ENCODE measurements at places on chromosomes 12 and 14.

DNA sequence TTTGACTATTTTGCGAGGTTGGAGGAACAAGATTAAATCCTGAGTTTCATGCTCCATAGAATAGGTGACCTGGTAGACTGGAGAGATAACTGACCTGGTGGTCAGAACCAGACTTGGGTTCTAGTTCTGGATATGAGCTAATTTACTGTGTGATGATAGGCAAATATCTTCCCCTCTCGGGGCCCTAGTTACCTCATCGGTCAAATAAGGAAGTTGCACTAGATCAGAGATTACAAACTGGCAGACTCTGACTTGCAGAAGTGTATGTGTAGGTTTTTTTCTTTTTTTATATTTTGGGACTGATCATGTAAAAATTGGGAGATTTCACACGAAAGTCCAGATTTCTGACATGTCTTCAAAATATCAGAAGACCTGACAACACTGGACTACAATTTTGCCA is 37.0 kb downstream of the RPH3A start:
- no peak for DNase-seq

DNA sequence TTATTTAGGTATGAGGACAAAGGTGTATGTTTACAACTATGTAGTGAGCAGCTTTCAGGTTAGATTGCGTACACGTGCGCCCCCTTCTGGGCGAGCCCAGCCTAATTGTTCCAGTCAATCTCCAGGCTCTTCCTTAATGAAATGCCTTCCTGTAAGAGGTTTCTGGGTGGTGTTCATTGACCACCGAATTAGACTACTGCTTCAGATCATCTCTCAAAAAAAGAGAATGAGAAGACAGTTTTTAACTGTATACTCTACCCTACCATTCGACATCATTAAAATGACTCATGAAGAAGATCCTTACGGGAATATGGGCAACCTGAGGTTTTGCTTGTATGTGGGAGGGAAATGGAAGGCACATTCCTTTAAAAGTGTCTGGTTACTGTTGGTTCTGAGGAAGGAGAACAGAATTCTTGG is 2.1 kb downstream of the LUM start:
- DNase-seq, result peak; percentile 79

DNA sequence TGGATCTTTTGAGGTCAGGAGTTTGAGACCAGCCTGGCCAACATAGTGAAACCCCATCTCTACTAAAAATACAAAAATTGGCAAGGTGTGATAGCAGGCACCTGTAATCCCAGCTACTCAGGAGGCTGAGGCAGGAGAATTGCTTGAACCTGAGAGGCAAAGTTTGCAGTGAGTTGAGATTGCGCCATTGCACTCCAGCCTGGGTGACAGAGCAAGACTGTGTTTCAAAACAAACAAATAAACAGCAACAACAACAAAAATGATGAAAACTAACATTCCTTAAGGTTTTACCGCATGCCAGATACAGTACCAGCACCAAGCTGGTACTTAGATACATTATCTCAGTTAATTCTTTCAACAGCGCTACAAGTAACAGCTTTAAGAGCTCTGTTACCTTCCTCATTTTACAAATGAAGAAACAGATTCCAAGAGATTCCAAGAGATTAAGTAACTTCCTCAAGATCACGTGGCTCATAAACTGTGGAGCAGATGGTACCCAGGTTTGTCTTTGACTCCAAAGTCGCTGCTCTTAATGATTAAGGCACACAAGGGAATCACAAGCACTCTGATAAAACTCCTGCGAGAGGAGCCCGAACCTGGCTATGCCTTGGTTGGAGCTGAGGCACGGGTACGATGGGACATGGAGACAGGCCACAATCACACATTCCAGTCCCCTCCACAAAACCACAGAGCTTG is 17.7 kb upstream of the PLEK2 start:
- no peak for DNase-seq

DNA sequence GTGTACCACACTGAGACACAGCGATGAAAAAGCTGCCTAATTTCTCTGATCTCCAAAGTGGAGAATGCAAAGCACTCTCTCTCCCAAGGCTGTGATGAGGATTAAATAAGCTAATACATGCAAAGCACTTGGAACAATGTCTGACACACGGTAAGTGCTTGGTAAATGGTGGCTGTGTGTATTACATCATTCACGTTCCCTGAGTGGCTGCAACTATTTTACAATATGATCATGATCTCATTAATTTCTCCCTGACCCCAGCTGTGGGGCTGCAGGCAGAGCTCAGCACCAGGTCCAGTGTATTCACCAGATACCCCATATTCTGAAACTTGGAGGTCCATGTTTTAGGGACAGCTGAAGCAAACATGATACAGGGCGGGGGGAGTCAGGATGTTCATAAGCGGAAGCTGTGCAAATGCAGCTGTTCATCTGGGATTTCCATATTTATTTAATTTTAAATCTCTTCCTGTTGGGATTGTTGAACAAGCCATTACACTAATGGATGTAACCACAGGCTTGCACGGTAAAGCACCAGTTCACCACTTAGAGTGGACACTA is 106.4 kb downstream of the CCDC60 start:
- no peak for DNase-seq

- DNase-seq, result no peak
Observed at GRCh38 chr12:62434494-62435302, 31.9 kb upstream of the MON2 start.

DNA sequence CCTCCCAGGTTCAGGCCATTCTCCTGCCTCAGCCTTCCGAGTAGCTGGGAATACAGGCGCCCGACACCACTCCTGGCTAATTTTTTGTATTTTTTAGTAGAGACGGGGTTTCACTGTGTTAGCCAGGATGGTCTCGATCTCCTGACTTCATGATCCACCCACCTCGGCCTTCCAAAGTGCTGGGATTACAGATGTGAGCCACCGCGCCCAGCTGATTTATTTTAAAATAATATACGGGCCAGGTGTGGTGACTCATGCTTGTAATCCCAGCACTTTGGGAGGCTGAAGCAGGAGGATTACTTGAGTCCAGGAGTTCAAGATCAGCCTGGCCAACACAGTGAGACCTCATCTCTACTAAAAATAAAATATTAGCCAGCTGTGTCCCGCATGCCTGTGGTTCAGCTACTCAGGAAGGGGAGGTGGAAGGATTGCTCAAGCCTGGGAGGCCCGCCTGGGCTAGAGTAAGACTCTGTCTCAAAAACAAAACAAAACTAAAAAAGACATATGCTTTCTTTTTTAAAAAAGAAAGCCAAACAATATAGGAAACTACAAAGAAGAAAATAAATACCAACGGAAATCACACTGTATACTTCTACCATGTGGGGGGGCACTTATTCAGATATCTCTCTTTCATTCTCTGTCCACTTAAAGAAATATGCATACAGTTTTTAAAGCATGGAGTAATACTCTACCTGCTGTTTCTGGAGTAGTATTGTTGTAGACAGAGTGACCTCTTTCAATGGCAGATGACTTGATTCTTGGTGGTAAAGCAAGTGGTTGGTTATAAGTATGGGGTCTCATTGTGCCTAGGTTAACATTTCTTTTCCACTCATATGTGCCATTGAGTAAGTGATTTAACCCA is 930 bp upstream of the MIA2 start:
- DNase-seq, result peak; percentile 67

DNA sequence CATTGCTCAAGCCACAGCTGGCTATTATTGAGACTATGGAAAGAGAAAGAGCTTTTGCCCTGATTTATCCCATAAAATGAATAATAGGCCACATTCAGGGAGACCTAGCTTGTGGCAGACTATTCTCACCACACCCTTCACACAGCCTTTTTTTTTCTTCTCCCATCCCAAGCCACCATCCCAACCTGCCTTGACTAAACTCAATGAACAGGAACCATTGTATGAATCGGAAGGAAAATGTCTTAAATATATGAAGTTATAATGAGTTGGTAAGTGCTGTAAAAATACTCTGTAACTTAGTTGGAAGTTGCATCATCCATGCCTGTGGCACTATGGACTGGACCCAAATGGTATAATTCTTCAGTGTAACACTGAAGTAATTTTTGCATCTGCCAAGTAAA is 338.4 kb downstream of the RAD51B start:
- no peak for DNase-seq

All from upper lobe of right lung (tissue), 1 donor.